ENCODE measurements at places on chromosomes 2 and 18. TPM values are rescaled to one million over a fixed set of nuclear protein-coding genes. Genes with fewer than 3 reads are reported as not detected.

Gene RND3
- polyA plus RNA-seq, result 117 TPM

Gene STARD6
- polyA plus RNA-seq, result 0.23 TPM

DNA sequence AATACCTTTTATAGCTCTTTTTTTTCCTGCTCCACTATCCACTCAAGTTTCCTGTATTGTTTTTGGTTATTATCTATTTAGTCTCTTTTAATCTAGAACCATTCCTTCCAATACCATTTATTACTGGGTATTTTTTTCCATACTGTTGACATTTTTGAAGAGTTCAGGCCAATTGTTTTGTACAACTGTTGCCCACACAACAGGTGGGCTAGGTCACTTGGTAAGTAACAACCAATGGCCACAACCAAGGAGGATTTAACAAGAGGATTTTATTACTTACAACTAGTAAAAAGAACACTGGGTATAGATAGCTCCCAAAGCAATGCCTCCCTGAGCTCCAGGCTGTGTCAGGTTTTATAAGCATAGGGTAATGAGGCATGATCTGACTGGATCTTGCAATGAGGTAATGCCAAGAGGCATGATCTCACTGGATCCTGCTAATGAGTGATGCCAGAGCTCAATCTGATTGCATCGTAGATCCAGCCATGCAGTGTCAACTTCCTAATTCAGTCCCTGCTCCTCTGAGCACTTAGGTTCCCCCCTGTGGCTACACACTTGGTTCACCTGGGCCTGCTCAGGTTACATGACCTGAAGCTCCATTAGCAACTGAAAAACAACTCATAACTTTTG lies 7.1 kb upstream of the CEP68 start:
- DNase-seq, result no peak

DNA sequence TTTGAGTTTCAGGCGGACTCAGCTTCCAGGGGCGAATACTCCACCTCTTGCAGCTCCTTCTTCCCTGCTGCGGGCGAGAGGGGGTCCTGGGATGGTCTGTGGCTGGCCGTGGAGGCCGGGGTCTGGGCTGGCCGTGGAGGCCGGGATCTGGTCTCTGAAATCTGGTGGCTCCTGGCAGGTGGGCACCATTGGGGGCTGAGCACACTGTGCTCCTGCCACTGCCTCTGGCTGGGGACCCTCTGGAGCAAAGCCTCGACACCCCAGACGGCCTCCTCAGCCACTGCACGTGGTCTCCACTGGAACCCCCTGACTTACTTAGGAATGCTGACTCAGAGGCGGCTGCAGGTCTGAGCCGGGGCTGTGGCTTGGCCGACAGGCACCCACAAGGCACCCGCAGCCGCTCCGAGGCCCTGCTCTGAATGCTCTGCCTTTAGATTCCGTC lies 100.1 kb upstream of the ALKAL2 start:
- DNase-seq, result no peak

GRCh38 chr2:74877376-74877775 lies 43.4 kb downstream of the HK2 start:
- DNase-seq, result no peak

Data from right lung (tissue), 10 donors.